ENCODE measurements at places on chromosomes 7 and 10.

DNA sequence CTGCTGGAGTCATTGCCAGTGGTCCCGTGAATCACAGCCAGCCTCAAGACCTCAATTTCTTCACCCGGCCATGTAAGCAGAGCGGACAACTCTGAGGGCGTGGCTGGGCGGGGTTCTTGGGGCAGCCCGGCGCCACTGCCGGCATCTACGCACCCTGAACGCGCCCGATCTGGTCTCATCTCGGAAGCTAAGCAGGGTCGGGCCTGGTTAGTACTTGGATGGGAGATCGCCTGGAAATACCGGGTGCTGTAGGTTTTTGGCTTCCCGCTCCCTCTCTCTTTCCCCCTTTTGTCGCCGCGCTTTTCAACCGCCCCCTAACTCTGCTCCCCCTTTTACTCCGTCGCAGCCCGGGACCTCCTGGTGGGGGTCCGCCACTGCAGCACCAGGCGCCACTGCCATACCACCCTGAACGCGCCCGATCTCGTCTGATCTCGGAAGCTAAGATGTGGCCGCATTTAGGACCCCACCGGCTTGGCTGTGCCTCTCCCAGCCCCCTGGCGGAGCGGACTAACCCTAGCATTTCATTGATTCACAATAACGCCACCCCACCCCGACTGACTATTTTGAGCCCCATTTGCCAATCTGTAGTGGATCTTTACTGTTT lies 25.3 kb downstream of the GARIN1A start:
- no peak overlapping the region for H3K27ac ChIP-seq
- peak overlapping the region; percentile 13 for H3K4me3 ChIP-seq
- peaks cover 51% of the 10 kb centered on the region for H3K27me3 ChIP-seq
- H3K4me1 ChIP-seq: peaks cover 7% of the 10 kb centered on the region
- no peaks in the 10 kb centered on the region for H3K36me3 ChIP-seq

DNA sequence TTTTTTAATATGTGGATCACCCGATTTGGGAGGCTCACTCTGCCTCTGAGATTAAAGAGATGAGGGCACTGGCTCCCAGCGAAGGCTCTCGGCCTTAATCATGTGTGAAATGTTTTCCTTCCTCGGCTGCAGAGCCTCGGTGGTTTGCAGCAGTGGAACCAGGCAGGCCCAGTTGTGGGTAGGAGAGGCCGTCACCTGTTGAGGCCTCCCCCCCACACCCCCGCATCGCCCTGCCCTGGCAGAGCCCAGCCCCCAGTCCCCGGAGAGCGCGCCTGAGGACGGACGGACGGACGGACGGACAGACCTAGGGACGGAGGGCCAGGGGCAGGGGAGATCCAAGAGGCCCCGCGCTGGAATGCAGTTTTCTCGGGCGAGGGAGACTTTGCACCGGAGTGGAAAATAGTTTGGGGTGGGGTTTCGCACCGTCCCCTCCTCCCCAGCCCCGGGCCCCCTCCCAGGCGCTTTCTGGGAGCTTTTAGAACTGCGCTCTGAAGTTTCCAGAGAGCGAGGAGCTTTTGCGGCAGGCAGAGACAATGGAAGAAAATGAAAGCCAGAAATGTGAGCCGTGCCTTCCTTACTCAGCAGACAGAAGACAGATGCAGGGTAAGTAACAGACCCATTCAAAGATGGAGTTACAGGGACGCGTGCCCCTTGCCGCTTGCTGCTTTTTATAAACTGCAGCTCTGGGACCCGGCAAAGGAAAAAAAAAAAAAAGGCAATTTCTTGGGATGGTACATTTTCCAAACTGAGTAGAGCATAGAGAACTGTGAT lies at the start of gene KIAA1217:
Gene KIAA1217, plus strand, starts transcription at position 478 of the 771 bp plus-strand sequence. Its CDS starts 56 bp downstream, at position 534.
- no peak for DNase-seq
- peaks cover 24% of the 10 kb centered on the region for H3K27me3 ChIP-seq
- H3K4me1 ChIP-seq: peaks cover 6% of the 10 kb centered on the region
- peak within 1 kb of the TSS; percentile 5 for H3K4me3 ChIP-seq
- H3K36me3 ChIP-seq: no peaks in the 10 kb centered on the region

DNA sequence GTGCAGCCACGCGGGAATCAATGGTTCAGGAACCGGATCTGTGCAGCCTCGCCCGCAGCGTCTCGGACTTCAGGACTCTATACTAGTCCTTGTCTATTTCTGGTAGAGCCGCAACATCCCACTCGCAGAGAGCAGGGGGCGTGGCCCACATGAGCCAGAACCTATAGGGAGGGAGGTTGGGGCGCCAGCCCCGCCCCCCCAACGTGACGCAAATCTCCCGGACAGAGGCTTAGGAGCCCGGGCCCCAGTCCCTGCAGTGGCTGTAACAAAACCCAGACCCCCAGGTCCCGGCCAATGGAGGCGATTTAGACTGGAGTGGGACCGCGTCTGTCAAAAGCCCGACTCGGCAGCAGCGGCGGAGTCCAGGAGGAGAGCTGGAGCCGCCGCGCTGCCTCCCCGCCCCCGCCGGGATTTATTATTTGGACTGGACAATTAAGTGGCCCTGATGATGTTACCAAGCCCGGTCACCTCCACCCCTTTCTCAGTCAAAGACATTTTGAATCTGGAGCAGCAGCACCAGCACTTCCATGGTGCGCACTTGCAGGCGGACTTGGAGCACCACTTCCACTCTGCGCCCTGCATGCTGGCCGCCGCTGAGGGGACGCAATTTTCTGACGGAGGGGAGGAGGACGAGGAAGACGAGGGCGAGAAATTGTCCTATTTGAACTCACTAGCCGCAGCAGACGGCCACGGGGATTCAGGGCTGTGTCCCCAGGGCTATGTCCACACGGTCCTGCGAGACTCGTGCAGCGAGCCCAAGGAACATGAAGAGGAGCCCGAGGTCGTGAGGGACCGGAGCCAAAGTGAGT lies at the start of gene NKX2-3:
Gene NKX2-3, plus strand, starts transcription at position 256 of the 809 bp plus-strand sequence. Its CDS starts 190 bp downstream, at position 446.
- H3K27me3 ChIP-seq: peaks cover 93% of the 10 kb centered on the region
- no peak within 1 kb of the TSS for H3K27ac ChIP-seq
- no peak for DNase-seq
- peaks cover 35% of the 10 kb centered on the region for H3K4me1 ChIP-seq

DNA sequence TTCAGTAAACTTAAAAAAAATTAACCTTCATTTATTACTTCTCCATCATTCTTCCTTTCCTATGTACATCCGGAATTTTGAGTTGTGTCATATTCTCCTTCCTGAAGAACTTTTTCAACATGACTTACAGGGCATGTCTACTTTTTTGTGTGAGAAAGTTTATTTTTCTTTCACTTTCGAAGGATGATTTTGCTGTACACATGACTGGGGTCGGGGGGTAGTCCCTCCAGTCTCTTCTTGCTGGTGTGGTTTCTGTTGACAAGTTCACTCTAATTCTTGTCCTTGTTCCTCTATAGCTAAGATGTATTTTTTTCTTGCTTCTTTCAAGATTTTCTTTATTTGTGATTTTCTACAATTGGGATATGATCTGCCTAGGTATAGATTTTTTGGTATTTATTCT lies 55.8 kb downstream of the INPP5A start:
- no peaks in the 10 kb centered on the region for H3K27me3 ChIP-seq
- H3K4me1 ChIP-seq: peaks cover 41% of the 10 kb centered on the region
- H3K27ac ChIP-seq: no peak overlapping the region
- DNase-seq: no peak
- no peak overlapping the region for H3K4me3 ChIP-seq

GRCh38 chr7:136969761-136970160 lies 101.3 kb downstream of the CHRM2 start:
- H3K27ac ChIP-seq: no peak overlapping the region
- no peak overlapping the region for H3K4me3 ChIP-seq
- no peaks in the 10 kb centered on the region for H3K27me3 ChIP-seq
- H3K4me1 ChIP-seq: no peaks in the 10 kb centered on the region

GRCh38 chr10:86321568-86321967 lies 45.0 kb downstream of the GRID1 start:
- H3K4me1 ChIP-seq: no peaks in the 10 kb centered on the region
- H3K27me3 ChIP-seq: no peaks in the 10 kb centered on the region
- DNase-seq: no peak
- no peak overlapping the region for H3K27ac ChIP-seq
- no peak overlapping the region for H3K4me3 ChIP-seq
- no peaks in the 10 kb centered on the region for H3K36me3 ChIP-seq

- no peak overlapping the region for H3K27ac ChIP-seq
- H3K27me3 ChIP-seq: no peaks in the 10 kb centered on the region
- DNase-seq: no peak
- H3K4me1 ChIP-seq: no peaks in the 10 kb centered on the region
- no peak overlapping the region for H3K4me3 ChIP-seq
- H3K36me3 ChIP-seq: no peaks in the 10 kb centered on the region
Measured at GRCh38 chr10:75876710-75877109, 445.3 kb downstream of the LRMDA start.

DNA sequence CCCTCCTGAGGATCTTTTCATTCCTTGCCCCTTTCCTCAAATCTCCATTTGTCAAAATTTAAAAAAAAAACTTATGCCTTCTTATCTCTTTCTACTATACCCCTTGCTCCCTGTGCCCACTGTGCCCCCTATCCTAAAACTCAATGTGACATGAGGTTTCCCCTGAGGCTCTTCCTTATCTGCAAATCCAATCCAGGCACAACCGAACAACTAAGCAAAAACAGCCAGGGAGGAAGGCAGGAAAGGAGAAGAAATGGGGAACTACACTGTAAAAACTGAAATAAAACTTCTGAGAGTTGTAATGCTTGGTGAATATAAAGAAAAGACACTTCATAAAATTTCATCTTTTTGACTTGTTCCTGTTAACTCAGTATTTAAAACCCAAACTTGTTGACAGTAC lies 54.2 kb downstream of the CRPPA start:
- H3K4me3 ChIP-seq: no peak overlapping the region
- no peaks in the 10 kb centered on the region for H3K36me3 ChIP-seq
- H3K27me3 ChIP-seq: no peaks in the 10 kb centered on the region
- no peak overlapping the region for H3K27ac ChIP-seq

DNA sequence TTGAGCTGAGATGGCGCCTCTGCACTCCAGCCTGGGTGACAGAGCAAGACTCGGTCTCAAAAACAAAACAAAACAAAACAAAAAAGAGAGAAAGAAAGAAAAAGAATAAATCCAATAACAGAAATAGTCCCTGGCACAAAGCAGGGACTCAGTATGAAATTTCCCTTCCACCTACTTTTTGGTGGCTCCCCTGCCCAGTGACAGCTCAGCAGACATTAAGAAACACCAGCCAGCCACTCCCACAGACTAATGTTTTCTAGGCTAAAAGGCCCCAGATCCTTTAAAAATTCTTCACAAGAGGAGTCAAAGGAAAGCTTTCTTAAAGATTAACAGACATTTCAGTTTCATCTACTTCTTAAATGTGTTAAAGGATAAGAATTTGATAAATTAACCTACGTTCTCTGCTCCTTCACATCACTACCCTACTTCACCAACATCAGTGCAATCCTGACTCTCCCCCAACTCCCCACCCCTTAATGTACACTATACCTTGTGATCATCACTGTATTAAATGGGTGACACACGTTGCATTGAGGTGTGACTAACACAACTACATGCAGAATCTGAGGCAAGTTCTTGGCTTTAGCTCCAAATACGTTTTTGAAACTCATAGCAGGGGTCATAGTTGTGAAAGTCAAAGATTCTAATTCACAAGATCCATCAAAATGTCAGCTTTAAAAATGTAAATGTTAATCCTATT lies 114.5 kb upstream of the CAV2 start:
- H3K4me1 ChIP-seq: no peaks in the 10 kb centered on the region
- peaks cover 7% of the 10 kb centered on the region for H3K27me3 ChIP-seq
- no peak overlapping the region for H3K4me3 ChIP-seq
- no peak overlapping the region for H3K27ac ChIP-seq
- no peak for DNase-seq

DNA sequence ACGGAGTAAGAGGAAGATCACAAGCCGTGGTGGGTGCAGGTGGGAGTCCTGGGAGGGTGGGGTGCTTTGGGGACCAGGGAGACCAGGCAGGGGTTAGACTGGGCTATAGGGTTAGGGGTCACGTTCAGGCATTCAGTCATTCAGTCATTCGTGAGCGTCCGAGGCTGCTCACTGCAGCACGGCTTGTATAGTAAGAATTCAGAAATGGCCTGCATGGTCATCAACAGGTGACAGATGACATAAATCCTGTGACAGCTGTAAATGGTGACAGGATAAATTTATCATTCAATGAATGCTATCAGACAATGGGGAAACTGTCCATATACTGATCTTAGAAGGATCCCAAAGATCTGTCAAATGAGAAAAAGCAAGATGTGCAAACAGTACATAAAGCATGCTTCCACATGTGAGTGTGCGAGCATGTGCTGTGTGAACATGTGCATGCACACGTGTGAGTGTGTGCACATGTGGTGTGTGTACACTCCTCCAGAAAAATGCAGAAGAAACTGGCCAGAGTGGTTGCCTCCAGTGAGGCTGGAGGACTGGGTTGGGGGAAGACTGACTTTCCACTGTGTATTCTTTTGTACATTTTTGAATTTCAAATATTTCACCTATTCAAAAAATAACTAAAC lies 32.0 kb upstream of the SMARCD3 start:
- H3K27me3 ChIP-seq: no peaks in the 10 kb centered on the region
- H3K4me3 ChIP-seq: no peak overlapping the region
- no peaks in the 10 kb centered on the region for H3K36me3 ChIP-seq

- H3K27me3 ChIP-seq: peaks cover 14% of the 10 kb centered on the region
- H3K27ac ChIP-seq: no peak overlapping the region
- no peaks in the 10 kb centered on the region for H3K4me1 ChIP-seq
- no peak for DNase-seq
Measured at GRCh38 chr7:128178611-128179010, 62.5 kb upstream of the LEP start.

DNA sequence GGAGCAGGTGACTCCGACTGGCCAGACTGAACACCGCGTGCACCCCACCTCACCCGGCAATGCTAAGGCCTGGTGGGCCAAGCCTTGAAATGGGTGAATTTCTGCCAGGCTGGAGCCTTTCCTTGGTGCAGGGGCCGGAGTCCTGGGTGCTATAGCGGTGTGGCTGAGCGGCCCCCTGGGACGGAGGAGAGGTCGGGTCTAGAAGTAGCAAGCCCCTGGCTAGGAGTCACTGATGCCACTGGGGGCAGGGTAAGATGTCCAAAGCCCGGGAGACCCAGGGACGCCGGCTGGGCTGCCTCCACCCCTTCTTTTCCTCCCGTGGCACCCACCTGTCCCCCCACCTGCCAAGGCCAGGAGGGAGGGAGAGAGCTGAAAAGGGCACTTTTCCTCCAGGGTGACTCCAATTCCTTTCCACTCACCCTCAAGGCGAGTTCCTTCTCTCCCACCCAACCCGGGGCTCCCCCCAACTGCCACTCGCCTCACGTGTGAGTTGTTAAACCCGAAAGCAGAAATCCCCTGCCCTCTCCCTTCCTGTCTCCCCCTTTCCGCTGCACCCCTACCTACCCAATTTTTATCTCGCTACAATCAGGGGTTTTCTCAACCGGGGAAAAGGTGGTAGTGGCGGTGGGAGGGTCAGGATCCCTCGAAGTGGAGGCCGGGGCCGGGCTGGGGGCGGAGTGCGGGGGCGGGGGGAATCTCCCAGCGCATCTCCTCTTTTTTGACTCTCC lies 6.0 kb upstream of the GATA3 start:
- peak; percentile 47 for DNase-seq
- H3K27me3 ChIP-seq: peaks cover 96% of the 10 kb centered on the region
- no peak overlapping the region for H3K27ac ChIP-seq
- no peak overlapping the region for H3K4me3 ChIP-seq
